ENCODE measurements at places on chromosomes 1 and 21.
A peak's percentile ranks its signal among the peaks of the same experiment; 100 is the strongest.

DNA sequence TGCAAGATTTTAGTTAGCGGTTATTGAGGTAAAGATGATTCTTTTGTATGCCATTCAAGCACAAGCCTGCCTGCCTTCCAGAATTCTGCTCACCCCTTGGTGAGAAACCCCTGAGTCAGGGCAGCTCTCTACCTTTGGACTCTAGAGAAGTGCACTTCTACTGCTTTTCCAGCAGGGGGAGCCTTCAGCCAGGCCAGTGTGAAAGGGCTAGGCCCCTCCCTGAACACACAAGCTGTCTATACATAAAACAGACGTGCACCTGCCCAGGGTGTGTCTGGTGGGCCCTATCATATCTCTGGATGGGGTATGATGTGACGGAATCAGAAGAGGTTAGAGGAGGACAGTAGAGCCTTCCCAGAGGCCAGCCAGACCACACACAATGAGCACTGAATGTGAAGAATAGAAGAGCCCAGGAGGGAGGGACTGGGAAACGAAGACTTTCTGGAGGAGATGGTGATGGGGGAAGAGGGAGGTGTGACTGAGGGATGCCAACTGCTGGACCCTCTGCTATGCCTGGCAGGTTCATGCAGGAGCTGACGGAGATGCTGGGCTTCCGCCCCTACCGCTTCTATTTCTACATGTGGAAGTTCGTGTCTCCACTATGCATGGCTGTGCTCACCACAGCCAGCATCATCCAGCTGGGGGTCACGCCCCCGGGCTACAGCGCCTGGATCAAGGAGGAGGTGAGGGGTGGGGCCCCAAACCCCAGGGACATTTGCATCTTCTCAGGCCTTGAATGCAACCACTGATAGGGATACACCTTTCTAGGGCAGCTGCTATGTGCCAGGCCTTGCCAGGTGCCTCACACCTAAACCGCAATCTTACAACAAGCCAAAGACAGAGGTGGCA is 13.0 kb upstream of the KCNC4 start:
- DNase-seq: peak; percentile 82

- no peak for DNase-seq
Measured at GRCh38 chr1:7583291-7584096, 187.6 kb upstream of the VAMP3 start.

GRCh38 chr1:200040481-200041138 is 13.1 kb downstream of the NR5A2 start:
- DNase-seq: no peak

DNA sequence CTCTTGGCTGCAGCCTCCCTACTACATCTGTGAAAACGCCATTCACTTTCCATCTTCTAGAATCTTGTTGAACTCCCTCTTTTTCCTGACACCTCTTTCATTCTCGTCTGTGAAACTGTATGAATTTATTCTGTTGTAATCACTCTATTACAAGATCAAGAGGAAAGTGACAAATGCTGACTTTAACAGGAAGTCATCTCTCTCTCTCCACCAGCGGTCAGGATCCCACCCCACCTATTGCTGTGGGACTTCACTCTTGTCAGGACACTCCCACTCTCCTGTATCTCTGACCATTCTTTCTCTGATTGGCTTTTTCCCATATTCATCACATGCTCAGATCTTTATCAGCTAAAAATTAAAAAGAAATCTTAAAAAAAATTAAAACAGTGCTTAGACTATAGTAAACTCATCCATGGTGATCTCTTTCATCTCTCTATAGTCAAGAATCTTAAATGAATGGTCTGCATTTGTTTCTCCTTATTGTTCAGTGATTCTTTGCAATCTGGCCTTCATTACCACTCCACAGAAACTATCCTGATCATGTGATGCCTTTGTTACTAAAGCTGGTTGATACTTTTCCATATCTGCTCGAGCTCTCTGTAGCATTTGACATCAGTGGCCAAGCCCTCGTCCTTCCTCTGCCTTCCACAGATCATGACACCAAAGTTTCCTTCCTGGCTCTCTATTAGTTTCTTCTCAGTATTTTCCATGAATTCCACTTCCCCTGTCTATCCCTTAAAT is 113.6 kb downstream of the UCHL5 start:
- DNase-seq: no peak

GRCh38 chr1:47644212-47644573 is 206.3 kb downstream of the FOXD2 start:
- DNase-seq: no peak

GRCh38 chr1:17839641-17840196 is 84.6 kb downstream of the ACTL8 start:
- DNase-seq: no peak

GRCh38 chr21:26238646-26239045 is 68.1 kb upstream of the APP start:
- DNase-seq: no peak

DNA sequence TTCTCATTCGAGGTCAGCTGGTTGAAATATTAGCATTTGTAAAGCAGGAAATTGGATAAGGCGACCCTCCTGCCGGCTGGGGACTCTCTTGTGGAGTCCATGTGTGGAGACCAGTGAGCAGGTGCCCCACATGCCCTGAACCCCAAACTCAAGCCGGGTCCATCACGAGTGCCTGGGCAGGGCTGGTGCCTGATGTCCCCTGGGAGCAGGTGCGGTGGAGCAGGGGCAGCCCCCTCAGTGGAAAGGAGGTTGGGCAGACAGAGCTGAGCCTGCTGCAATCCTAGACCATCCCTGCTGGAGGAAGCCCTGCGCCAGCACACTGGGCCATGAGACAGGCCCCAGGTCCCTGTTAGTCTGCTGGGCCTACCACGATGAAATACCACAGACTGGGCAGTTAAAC is 395.6 kb downstream of the NPHP4 start:
- no peak for DNase-seq

GRCh38 chr21:31909153-31910073 is 36.6 kb downstream of the HUNK start:
- DNase-seq: no peak

DNA sequence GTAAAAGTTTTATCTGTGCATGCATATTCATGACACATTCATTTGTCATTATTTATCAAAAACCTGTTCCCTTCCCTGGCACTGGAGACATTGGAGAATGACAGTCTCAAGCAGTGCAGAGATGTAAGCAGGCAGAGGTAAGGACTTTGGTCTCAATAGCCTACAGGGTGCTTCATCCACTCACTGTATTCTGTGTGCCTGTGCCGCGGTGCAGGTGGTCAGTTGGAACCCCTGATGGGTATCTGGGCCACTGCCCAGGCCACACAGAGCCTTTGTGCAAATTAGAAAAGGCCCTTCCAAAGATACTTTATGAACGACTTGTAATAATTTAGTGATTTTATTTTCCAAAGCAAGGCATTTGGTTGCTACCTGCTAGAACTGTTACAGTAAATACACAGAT is 44.0 kb downstream of the CDC42 start:
- no peak for DNase-seq

GRCh38 chr1:243855616-243856318 is 5.7 kb upstream of the AKT3 start:
- DNase-seq: no peak

DNA sequence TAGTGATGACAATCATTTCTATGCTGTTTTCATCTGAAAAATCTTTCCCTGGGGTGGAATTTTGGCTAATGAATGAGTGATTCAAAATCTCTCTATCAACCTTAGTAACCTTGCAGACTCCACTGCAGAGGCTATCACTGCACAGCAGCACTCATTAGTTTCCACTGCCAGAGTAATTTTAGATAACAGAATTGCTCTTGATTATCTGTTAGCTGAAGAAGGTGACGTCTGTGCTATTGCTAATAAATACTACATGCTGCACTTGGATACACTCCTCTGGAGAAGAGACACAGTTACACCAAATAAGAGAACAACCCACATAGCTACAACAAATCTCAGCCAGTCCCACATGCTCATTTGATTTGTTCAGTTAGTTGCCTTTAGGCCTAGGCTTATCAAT is 1348.4 kb downstream of the NCAM2 start:
- DNase-seq: no peak

DNA sequence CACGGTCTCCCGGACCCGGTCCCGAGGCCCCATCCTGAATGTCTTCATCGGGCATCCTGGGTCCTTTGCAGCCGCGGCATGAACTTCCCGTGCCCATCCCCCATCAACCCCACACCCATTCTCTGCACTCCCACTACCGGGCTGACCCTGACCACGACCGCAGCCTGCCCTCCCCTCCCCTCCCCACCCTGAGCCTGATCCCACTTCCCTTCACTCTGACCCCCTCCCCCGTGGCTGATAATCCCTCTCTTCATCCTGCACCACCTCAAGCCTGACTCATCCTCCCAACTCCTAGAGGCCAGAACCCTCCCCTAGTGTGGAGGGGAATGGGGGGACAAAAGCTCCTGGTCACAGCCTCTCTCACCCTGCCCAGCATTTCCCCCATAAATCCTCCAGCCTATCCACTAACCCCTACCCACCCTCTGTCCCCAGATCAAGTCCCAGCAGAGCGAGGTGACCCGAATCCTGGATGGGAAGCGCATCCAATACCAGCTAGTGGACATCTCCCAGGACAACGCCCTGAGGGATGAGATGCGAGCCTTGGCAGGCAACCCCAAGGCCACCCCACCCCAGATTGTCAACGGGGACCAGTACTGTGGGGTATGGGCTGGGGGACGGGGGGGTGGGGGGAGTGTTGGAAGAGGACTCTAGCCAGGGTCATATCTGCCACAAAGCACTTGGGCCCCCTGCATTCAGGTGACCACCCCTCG is 602 bp downstream of the SH3BGRL3 start:
- DNase-seq: no peak

GRCh38 chr1:21547876-21548275 is 38.7 kb downstream of the ALPL start:
- no peak for DNase-seq

- no peak for DNase-seq
Measured at GRCh38 chr21:17402937-17403336, 109.9 kb upstream of the CXADR start.

DNA sequence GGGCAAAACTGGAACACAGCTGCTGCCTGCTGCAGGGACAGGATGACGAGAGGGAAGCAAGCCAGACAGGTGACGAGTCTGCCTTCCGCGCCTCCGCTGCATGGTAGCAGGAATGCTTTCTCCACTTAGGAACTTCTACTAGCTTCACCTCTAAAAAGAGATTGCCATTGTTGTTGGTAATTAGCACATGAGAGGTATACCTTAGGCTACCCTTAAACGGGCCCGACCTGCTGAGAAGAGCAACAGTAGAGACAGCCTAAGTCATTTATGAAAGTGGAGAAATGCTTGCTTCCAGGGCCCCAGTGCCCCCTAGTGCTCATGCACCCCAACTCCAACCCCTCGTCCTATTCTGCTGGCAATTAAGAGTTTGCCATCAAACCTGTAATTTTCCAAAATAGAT is 96.9 kb upstream of the AKT3 start:
- DNase-seq: no peak

- no peak for DNase-seq
Measured at GRCh38 chr21:40021558-40022351, 154.5 kb downstream of the PCP4 start.

DNA sequence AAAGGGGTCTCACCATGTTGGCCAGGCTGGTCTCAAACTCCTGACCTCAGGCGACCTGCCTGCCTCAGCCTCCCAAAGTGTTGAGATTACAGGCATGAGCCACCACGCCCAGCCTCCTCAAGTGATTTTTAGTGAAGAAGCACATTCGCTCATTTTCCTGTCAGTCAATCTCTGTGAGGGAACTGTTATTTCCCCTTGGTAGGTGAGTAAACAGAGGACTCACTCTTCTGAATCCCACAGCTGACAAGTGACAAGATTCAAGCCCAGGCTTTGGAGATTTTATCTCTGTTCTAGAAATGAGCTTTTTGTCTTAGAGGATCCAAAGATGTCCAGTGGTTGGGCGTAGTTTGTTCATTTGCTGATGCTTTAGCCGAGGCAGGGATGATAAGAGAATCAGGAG is 43.9 kb upstream of the TACSTD2 start:
- DNase-seq: no peak

DNA sequence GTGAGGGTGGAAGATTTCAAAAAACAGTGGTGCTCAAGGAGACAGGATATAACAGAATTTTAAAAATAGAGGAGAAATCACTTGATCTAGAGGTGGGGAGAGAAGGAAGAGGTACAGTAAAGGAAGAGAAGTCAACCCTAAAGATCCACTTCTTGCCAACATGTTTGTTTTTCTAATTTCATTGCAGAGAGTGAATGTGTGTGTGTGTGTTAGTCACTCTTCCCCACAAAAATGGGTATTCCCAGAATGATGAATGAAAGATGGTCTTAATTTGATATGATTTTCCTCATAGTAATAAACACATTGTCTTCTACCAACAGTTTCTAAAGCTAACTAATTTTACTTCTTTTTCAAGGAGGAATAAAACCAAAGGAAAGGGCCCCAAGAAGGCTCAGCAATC is 74.2 kb upstream of the NGF start:
- no peak for DNase-seq

GRCh38 chr1:175171036-175171913 is 21.3 kb downstream of the KIAA0040 start:
- DNase-seq: no peak

DNA sequence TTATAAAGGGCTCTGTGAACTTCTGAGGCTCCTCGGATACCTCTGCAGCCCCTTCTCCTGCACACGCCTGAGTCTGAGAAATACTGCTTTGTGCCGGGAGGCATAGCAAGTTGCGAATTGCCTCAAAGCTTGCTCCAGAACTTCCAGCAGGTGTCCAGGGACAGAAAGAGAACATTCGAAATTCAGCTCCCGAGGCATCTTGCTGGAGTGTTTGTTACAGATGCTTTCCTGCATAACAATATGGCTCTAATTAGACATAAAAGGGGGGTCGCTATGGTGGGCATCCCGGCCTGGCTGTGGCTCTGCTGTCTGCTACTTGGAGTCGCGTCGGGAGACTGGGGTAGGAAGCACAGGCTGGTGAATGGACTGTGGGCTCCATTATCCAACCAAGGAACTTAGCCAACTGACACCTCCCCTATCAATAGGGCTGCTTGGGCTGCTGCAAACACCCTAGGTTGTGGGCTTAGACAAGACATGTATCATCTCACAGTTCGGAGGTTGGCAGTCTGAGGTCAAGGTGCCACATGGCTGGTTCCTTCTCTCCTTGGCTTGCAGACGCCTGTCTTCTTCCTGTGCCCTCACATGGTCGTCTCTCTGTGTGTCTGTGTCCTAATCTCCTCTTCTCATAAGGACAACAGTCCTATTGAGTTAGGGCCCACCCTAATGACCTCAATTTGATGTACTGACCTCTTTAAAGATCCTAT is 607.0 kb downstream of the NPHP4 start:
- DNase-seq: no peak

DNA sequence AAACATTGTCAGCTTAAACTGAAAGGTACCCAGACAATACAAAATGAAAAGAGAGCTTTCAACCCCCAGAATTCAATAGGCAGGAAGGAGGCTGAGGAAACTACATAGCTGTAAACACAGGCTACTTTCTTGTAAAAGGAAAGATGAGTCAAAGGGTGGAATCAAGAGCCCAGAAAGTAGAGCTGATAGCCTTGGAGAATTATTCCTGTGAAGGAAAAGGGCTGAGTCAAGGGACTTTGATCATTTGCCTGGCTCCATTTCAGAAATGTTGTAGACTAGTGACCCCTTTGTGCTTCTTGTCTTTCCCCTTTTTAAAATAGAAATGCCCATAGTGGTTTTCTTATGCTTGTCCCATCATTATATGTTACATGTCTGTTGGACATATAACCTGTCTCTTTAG is 597.6 kb downstream of the ADGRL2 start:
- no peak for DNase-seq

- DNase-seq: no peak
Measured at GRCh38 chr1:180926164-180926981, 13.7 kb downstream of the KIAA1614 start.

- DNase-seq: no peak
Measured at GRCh38 chr1:2474104-2474844, 1.8 kb upstream of the PLCH2 start.
